ENCODE measurements at places on chromosomes 12 and 14. TPM values are rescaled to one million over a fixed set of nuclear protein-coding genes. Genes with fewer than 3 reads are reported as not detected.

Gene C12orf60
- total RNA-seq, result 0.76 TPM

Gene FAM161B
- total RNA-seq, result 1.6 TPM

Gene ERC1
- 54.2 TPM for total RNA-seq

DNA sequence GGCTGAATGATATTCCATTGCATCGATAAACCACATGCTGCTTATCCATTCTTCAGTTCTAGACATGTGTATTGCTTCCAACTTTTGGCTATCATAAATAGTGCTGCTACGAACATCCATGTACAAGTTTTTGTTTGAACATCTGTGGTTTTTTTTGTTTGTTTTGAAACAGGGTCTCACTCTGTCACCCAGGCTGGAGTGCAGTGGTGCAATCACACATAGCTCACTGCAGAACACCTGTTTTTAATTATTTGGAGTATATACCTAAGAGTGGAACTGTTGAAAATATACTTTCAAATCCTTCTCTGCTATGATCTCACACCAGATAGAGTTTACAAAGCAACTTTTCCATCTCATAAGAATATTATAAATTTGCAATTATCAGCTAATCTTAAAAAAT, 124.2 kb downstream of the TTC7B start:
- no peak for ATAC-seq

DNA sequence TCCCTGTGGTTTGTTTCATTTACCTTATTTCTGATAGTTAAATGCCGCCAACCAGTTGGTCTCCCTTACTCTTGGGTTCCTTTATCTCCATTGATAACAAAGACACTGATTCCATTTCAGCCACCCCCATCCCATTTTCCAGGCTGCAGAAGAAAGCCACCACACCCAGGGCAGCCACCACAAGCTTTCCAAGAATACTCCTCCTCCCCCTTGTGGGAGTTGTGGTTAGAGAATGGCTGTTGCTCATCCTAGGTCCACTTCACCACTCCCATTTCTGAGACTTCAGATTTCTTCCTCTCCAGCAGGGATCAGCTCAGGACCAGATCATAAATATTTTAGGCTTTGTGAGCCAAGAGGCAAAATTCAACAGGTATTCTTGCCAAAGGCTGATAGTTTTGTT, 73.9 kb downstream of the ANO4 start:
- ATAC-seq, result no peak

DNA sequence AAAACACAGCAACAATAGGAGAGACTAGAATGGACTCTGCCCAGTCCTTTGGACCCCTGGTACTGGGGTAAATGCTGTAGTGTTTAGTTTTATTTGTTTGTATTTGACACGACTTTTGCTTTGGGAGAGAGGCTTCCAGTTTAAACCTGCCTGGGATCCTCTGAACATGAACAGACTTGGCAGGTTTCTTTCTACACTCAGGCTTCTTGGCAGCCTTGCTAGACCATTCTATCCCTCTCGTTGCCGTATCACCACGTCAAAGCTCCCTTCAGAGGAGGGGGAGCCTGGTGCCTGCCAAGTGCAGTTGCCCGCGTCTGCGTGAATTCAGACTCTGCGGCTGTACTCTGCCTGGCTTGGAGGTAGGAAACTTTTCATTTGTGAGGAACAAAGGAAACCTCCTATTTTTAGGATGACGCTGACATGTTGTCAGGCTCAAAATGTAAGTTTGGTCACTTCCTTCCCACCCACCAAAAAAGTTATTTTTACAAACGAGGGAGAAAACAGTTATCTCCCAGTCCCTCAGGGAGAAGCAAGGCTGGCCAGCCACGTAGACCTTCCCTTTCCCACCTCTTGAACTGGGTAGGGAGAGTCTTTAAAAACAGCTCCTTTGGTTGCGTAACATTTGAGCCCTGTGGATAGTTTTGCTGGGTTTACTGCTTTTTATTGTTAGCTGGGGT, 25.9 kb downstream of the CD9 start:
- peak; percentile 47 for ATAC-seq

- ATAC-seq, result no peak
These were observed 167.6 kb downstream of the ANO2 start for GRCh38 chr12:5777451-5777850.

GRCh38 chr12:6818222-6818621, 3.4 kb upstream of the GPR162 start:
- no peak for ATAC-seq
